ENCODE measurements at places on chromosomes 4 and X. TPM values are rescaled to one million over a fixed set of nuclear protein-coding genes. Genes with fewer than 3 reads are reported as not detected.

- no peak for DNase-seq
- no peak overlapping the region for H3K27ac ChIP-seq
- H3K27me3 ChIP-seq: no peaks in the 10 kb centered on the region
- no peaks in the 10 kb centered on the region for H3K4me1 ChIP-seq
- no peak overlapping the region for H3K4me3 ChIP-seq
- H3K36me3 ChIP-seq: no peaks in the 10 kb centered on the region
These were observed 352.8 kb downstream of the DHRSX start for GRCh38 chrX:2147928-2148327.

GRCh38 chr4:55546756-55547465 is at the start of gene CLOCK:
Gene CLOCK (minus strand): TSS chr4:55546909. CDS start chr4:55482785, 64,124 bp downstream.
- H3K27me3 ChIP-seq: peaks cover 4% of the 10 kb centered on the region
- peak; percentile 89 for DNase-seq
- H3K4me1 ChIP-seq: peaks cover 33% of the 10 kb centered on the region
- peak within 1 kb of the TSS; percentile 90 for H3K4me3 ChIP-seq

Gene ADAM29
- total RNA-seq: not detected

Gene REELD1
- 0.55 TPM for total RNA-seq

Gene NR3C2
- 19.5 TPM for total RNA-seq
